Osteocyte (in vitro differentiated cells): ENCODE measurements at places on chromosomes 13 and 19. TPM values are rescaled to one million over a fixed set of nuclear protein-coding genes. Genes with fewer than 3 reads are reported as not detected.

The SLC7A10 gene
- total RNA-seq: not detected in 2 replicates

The UBE2L5 gene
- total RNA-seq: not detected in 2 replicates

- H3K27me3 ChIP-seq: no peaks in the 10 kb centered on the region
- DNase-seq: no peak
- H3K36me3 ChIP-seq: peaks cover 7% of the 10 kb centered on the region
- H3K27ac ChIP-seq: no peak overlapping the region
- no peak overlapping the region for H3K4me3 ChIP-seq
Measured at GRCh38 chr19:55095260-55096060, 19.8 kb downstream of the EPS8L1 start.

GRCh38 chr13:109275139-109275745, 511.1 kb downstream of the IRS2 start:
- peaks cover 44% of the 10 kb centered on the region for H3K4me1 ChIP-seq
- no peaks in the 10 kb centered on the region for H3K27me3 ChIP-seq
- peak overlapping the region; percentile 53 for H3K27ac ChIP-seq
- no peaks in the 10 kb centered on the region for H3K36me3 ChIP-seq
- no peak for DNase-seq

- H3K36me3 ChIP-seq: peaks cover 36% of the 10 kb centered on the region
- no peak for DNase-seq
- no peaks in the 10 kb centered on the region for H3K27me3 ChIP-seq
- H3K4me1 ChIP-seq: no peaks in the 10 kb centered on the region
Measured at GRCh38 chr19:48230555-48231129, 25.1 kb downstream of the CARD8 start.
